ENCODE measurements at places on chromosomes 3 and 15.

DNA sequence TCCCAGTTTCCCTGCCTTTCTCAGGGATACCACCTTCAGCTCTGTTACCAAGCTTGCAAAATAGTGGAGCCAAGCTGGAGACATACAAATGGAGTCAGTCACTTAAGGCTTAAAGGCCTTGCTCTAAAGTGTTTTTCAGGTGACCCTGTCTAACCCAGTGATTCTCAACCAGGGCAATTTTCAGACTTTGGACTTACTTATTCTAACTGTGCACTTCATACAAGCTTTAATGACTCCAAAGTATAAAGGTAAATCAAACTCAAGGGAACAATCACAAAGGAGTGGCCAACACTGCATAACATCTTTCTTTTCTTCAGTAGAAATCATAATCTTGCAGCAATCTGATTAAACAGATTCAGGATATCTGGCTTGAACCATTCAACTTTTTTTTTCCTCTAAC is 9.4 kb downstream of the ANO10 start:
- DNase-seq: no peak

- no peak for DNase-seq
Observed at GRCh38 chr3:50195501-50196252, 4.3 kb downstream of the GNAT1 start.

GRCh38 chr3:42117175-42118008 is 26.2 kb downstream of the TRAK1 start:
- no peak for DNase-seq

DNA sequence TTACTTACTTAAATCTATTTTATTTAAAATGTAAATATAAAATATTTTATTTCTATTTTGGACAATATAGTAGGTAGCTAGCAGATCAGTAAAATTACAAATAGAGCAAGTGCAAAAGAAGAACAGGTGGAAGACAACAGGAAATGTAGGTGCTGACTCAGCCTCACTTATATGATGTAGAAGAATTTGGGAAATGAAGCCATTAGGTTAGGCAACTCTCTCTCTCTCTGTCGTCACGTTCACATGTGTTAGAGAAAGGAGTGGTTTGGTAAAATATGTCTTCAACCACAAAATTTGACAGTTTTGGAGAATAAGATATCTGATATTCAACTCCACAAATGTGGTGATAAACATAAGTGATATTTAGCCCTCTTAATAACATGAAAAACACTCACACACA is 532.5 kb upstream of the KCNMB2 start:
- no peak for DNase-seq

DNA sequence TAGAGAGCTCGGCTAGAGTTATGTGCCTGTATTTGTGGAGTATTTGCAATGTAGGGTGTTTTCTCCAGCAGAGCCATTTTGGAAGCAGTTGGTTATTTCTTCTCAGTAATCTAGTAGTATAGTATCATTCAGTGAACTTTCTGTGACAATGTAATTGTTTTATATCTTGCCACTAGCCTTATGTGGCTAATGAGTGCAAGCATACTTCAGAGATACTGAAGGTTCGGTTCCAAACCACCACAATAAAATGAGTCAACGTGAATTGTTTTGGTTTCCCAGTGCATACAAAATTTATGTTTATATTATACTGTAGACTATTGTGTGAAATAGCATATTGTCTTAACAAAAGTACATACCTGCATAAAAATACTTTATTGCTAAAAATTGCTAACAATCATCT is 286.9 kb upstream of the TBL1XR1 start:
- no peak for DNase-seq

GRCh38 chr3:49883998-49884397 is 14.3 kb upstream of the CAMKV start:
- DNase-seq: no peak

- no peak for DNase-seq
Observed at GRCh38 chr15:40151991-40152390, 8.9 kb upstream of the BUB1B start.

DNA sequence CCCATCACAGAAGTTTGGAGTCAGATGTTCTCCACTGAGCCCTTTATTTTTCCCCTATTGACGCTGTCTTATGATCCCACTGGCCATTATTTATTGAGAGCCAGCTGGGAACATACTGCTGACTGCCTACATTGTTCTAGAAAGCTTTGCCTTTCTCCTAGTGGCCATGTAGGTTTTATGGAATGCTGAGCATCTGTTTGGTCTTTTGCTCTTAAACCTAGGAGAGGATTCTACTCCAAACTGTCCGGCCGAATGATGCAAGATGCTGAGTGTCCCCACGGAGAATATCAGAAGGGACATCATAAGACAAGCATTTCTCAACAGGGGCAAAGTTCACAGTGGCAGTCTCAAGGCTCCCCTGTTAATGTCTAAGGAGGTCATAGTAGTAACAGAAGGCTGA is 171.4 kb downstream of the ARRDC4 start:
- no peak for DNase-seq

GRCh38 chr15:56168394-56168793 is 75.3 kb downstream of the RFX7 start:
- no peak for DNase-seq

- DNase-seq: no peak
Observed at GRCh38 chr3:132681421-132681820, 21.3 kb downstream of the UBA5 start.

DNA sequence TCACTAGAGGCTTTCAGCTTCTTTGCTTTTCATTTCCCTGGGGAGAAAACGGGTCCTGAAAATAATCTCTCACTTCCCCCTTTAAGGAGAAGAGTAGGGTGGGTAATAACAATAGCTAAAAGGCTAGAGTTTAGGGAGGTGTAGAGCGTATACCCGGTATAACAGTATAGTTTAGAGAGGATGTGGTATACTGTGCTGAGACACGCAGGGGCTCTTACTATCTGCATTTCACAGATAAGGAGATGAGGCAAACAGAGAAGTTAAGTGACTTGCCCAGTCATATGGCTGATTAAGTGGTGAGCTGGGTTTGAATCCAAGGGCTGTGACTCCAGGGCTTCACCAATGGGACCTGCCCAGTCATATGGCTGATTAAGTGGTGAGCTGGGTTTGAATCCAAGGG is 15.0 kb upstream of the KCNMB3 start:
- no peak for DNase-seq

- no peak for DNase-seq
Observed at GRCh38 chr3:186367631-186368030, 5.6 kb upstream of the DGKG start.

- no peak for DNase-seq
Observed at GRCh38 chr3:20604659-20605058, 418.7 kb upstream of the SGO1 start.

- no peak for DNase-seq
Observed at GRCh38 chr3:73622091-73622805, 2.5 kb downstream of the PDZRN3 start.

- DNase-seq: no peak
Observed at GRCh38 chr15:95262866-95263564, 1031.7 kb downstream of the MCTP2 start.

DNA sequence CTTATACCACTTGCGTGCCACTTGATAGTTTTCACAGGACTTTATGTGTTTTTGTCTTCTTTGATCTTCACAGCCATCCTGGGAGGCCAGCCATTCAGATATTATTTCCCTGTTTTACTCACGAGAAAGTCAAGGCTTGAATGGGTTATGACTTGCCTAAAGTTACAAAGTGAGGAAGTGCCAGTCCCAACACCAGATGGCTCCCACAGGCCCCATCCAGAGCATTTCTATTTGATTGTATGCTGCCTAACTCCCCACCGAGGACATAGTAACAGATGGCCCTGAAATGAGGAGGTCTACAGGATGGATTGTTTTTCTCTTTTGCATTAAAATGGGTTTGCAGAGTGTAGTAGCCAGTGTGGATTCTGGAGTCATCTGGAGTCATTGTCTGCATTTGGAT is 74.5 kb downstream of the SPTSSB start:
- DNase-seq: no peak

DNA sequence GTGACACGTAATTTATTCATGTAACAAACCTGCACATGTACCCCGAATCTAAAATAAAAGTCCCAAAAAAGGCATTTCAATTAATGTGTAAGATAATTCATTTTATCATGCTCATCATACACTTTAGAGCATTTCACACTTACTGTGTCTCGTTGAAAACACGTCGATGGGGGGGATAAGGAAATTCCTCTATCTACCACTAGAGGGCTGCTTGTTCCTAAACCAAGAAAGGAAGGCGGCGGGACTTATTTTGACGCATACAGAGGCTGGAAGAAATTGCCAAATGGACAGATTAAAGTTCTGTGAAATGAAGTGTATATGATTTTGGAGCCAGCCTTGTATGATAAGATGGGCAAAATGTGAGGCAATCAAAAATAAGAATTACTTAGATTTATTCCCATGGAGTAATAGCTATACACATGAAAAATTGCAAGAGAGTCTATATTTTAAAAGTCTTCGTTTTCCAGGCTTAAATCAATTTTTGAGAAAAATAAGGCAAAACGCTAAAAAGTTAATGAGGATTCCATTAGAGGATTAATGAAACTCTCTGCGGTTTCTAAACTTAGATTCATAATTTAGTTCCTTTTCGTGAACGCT is 346.8 kb downstream of the CNTN3 start:
- DNase-seq: no peak

DNA sequence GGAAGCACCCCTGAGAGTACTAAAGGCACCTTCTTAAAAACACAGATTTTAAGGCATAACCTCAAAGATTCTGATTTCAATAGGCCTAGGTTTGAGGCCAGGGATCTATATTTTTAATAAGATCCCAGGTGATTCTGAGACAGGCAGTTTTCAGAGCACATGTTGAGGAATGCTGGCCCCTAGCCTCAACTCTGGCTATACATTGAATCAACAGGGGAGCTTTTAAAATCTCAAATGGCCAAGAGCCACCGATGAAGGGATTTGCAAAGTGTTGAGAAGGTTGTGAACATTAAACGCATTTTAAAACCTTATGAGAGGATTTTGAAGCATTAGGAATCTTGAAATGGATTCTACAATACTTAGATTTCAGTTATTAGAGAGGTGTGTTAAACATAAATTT is 268.8 kb upstream of the ARHGEF26 start:
- DNase-seq: no peak

DNA sequence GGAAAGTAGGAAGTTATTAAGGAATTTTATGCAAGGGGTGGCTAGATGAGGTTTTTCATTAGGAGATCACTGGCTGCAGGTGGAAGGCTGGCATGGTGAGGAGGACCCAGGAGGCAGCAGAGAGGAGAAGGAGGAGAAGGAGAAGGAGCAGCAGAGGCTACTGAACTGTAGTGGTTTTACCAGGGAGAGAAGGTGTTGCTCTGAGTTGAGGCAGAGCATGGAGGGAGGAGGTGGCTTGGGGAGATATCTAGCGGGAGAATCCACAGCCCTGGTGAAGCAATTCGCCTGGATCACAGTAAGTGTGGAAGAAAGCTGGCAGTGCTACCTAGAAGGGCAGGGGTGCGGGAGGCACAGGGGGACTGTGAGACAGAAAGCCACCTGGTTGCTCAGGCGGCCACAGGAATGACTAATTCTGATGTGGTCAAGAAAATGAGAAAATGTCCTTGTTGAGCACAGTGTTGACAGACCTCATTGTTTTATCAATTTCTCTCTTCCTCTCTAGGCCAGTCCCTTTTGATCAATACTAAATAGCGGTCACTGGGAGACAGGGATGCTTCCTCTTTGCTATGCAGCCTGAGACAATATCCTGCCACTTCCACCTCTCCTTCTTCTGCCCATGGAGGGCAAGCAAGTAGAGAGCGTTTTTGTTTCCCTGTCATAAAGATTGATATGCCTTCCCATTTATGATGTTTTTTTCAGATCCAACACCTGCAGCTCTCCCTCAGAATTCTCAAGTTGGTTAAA is 94.6 kb downstream of the EEFSEC start:
- no peak for DNase-seq

DNA sequence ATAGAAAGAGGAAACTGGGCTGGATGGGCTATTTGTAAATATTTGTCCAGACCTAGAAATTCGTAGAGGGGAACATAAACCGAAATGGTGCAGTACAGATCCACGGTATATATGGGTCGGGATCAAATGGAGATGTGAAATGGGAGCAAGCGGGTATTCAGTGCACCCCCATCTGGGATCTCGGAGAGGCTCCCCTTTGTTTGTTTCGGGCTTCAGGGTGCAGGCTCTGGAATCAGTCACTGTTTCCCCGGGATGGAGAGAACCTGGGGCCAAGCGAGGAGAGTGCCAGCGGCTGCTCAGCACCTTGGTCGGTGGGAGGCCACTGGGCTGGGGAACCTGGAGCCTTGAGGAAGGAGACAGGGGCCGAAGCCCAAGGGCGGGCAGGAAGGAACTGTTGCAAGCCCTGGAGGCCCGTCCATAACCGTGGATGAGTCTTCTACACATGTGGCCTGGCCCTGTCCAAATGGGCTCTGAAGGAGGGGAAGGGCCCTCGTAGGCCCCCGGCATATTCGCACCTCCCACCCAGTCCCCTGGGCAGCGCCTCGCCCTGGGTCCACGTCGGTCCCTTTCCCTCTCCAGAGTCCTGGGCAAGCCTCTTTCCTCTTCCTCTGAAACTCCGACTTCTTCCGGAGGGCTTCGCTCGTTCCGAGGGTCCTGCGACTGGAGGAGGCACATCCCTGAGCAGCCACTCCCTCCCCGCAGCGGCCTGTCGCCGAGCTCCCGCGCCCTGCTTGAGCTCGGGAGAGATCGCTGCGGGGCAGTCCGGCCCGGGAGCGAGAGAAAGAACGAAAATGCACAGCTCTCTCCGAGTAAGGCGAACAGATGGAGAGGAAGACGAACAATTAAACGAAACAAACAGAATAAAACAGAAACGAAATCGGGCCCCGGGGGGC is 3.0 kb downstream of the ISL2 start:
- DNase-seq: peak; percentile 64

Data from activated T-cell treated with anti-CD3 and anti-CD28 coated beads, Interleukin-2, amount 50 U/mL, for 24 hours (primary cell).